Activated T-cell treated with anti-CD3 and anti-CD28 coated beads, Interleukin-2, amount 50 U/mL, for 72 hours (primary cell): ENCODE measurements at places on chromosomes 6 and 20. TPM values are rescaled to one million over a fixed set of nuclear protein-coding genes. Genes with fewer than 3 reads are reported as not detected.

DNA sequence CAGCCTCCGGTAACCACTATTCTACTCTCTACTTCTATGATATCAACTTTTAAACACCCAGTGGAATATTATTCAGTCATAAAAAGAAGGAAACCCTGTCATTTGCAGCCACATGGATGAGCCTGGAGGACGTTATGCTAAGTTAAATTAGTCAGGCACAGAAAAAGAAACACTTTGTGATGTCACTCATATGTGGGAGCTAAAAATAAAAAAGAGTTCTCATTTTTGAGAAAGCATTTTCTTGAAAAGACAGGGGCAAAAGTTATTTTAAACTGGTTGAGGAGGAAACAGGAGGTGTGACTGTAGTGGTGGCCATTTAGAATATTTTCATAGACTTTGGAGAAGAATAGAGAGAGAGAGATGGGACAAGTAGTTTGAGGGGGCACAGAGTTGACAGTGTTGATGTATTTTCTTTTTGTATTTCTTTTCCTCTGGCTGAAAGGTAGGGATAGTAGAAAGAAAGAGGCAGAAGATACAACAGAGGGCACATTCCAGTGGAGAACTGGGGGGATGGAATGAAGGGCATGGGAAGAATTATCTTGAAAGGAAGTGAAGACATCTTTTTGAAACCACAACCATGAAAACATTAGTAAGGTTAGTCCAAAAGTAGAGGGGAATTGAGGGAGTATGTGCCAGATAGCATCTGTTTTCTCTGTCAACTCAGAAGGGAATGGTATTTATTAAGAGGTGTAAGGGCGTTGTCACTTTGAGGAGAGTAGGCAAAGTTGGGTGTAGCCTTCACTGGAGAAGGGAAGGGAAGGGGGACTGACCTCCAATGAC lies 181.3 kb upstream of the GMDS start:
- no peaks in the 10 kb centered on the region for H3K36me3 ChIP-seq
- H3K4me1 ChIP-seq: no peaks in the 10 kb centered on the region
- no peak overlapping the region for H3K4me3 ChIP-seq

DNA sequence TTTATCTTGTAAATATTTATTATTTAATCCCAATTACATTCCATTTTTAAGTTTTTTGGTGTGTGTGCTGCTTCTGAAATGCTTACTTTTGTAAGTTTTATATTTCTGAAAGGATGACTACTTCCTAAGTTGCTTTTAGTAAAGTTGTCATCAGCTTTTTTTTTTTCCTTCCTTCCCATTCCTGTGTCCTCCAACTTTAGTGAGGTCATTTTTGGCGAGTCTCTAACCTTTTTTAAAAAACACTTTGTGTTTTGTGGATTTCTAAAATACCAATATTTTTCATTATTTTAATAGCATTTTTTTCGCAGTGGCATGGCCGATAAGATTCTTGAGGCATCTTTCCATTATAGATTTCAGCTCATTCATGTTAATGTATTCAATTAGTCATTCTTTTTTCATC lies 30.9 kb downstream of the FIG4 start:
- no peaks in the 10 kb centered on the region for H3K4me1 ChIP-seq
- H3K4me3 ChIP-seq: no peak overlapping the region
- H3K36me3 ChIP-seq: peaks cover 4% of the 10 kb centered on the region
- H3K27me3 ChIP-seq: no peaks in the 10 kb centered on the region

- H3K27me3 ChIP-seq: peaks cover 56% of the 10 kb centered on the region
- no peaks in the 10 kb centered on the region for H3K4me1 ChIP-seq
- peak overlapping the region; percentile 63 for H3K4me3 ChIP-seq
- DNase-seq: no peak
- no peak overlapping the region for H3K27ac ChIP-seq
Measured at GRCh38 chr6:19838442-19839236, 1.5 kb downstream of the ID4 start.

DNA sequence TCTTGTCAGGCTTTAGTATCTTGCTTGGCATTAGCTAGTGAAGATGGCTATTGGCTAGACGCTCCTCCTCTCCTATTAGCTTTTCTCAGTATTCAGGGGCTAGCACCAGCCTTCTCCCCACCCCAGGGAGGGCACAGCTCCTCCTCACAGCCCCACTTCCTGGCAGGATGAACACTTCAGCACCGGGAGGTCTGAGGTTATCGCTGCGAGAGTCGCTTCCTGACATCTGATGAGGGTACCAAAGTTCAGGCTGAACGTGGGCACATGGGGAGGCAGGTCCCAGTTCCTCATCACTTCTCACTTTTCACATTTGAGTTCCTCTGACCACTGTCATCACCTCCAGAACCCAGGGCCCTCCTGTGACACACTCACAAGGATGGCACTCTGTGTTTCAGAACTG lies 66.6 kb downstream of the LAMA4 start:
- H3K36me3 ChIP-seq: no peaks in the 10 kb centered on the region
- no peak overlapping the region for H3K27ac ChIP-seq
- no peak for DNase-seq
- peaks cover 45% of the 10 kb centered on the region for H3K27me3 ChIP-seq

GRCh38 chr20:13670160-13670559 lies 31.4 kb upstream of the TASP1 start:
- no peak for DNase-seq
- no peaks in the 10 kb centered on the region for H3K36me3 ChIP-seq
- H3K4me1 ChIP-seq: no peaks in the 10 kb centered on the region
- no peak overlapping the region for H3K4me3 ChIP-seq
- H3K27ac ChIP-seq: no peak overlapping the region

DNA sequence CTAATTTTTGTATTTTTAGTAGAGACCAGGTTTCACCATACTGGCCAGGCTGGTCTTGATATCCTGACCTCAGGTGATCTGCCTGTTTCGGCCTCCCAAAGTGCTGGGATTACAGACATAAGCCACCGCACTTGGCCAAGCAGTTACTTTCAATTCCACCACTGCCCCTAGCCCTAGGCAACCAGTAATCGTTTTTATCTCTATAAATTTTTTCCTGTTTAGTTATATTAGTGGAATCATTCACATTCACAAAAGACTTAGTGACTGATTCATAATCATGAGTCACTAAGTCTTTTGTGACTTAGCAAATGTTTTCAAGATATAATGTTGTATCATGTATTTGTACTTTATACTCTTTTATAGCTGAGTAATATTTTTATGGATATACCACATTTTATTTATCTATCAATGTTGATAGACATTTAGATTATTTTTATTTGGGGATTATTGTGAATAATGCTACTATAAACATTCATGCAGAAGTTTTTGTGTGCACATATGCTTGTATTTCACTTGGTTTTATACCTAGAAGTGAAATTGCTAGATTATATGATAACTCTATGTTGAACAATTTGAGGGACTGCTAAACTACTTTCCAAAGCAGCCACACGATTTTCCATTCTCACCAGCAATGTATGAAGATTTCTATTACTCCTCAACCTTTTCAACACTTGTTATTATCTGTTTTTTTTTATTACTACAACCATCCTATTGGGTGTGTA lies 421.4 kb upstream of the ID4 start:
- H3K27ac ChIP-seq: no peak overlapping the region
- H3K27me3 ChIP-seq: no peaks in the 10 kb centered on the region
- no peaks in the 10 kb centered on the region for H3K4me1 ChIP-seq
- H3K4me3 ChIP-seq: no peak overlapping the region
- no peak for DNase-seq

DNA sequence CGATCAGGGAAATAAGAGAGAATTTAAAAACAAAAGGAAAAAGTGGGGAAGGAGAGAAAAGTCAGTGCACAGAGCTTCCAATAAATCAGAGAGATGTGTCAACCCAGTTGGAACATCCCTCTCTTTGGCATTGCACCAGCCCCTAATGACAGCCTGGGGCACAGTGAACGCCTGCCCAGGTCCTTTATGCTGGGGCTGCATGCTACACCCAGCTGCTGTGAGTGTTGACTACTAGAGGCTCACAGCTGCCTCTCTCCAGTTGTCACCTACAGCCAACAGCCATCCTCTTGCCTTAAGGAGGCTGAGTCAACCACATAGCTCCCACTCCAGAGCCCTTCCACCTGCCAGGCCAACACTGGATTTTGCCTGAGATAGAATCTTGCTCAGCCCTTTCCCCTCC lies 19.0 kb downstream of the OR2H2 start:
- no peaks in the 10 kb centered on the region for H3K4me1 ChIP-seq
- DNase-seq: no peak
- no peak overlapping the region for H3K4me3 ChIP-seq

DNA sequence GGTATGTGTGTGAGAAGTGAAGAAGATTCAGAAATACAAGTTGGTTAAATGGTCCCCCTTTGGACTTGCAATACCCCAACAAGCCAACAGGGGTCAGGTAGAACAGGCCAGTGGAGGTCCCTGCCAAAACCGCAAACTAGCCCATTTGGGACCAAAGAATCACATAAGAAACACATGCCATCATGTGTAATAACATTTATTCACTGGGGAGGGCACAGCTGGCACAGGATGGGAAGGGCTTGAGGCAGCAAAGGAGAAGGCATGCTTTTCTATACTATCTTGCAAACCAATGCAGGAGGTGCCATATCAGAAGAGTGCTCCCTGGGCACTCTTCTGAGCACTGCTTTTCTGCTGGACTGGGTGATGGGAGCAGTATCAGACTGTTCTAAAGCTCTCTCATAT lies 116.1 kb upstream of the TRAF3IP2 start:
- H3K27me3 ChIP-seq: no peaks in the 10 kb centered on the region
- peak; percentile 57 for DNase-seq
- H3K4me3 ChIP-seq: no peak overlapping the region
- peaks cover 12% of the 10 kb centered on the region for H3K36me3 ChIP-seq
- peak overlapping the region; percentile 71 for H3K27ac ChIP-seq

DNA sequence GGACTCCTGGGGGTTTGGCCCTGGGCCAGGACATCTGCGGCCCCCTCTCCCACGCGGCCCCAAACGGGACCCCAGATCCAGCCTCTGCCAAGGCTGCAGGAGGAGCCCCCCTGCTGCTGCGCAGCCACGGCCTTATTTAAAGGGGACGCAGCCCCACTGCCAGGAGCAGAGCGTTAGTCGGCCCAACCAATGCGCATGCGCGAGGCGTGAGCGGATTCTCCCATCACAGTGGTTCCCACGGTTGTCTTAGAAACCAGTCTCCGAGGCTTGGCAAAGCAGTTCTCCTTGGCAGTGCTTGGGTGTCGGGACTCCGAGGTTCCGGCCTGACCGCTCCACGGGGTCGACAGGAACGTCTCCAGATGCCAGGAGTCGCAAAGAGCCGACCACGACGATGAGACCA lies 288.3 kb upstream of the ZNF337 start:
- H3K4me1 ChIP-seq: peaks cover 31% of the 10 kb centered on the region
- H3K36me3 ChIP-seq: peaks cover 1% of the 10 kb centered on the region
- peaks cover 29% of the 10 kb centered on the region for H3K27me3 ChIP-seq
- peak; percentile 55 for DNase-seq
- peak overlapping the region; percentile 23 for H3K4me3 ChIP-seq

DNA sequence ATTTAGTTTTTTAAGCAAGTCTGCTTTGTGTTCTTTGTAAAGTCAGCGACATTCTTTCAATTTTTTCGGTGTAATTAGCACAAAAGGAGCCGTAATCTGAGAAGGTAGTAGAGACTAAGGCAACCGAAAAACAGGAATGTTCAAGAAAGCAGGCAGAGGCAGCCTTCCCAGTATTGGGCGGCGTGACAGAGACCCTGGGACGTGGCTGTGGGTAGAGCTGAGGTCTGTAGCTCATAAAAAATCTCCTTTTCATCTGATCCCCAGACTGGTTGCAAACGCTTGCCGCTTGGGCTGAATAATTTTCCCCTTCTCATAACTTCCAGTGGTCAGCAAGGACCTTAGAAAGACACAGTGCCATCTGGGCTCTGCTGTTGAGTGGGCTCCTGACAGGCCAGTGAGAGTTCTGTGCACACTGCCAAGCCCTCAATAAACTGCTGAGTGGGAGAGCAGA lies 30.8 kb downstream of the GNAS start:
- no peak for DNase-seq
- no peaks in the 10 kb centered on the region for H3K27me3 ChIP-seq
- H3K4me1 ChIP-seq: peaks cover 12% of the 10 kb centered on the region

DNA sequence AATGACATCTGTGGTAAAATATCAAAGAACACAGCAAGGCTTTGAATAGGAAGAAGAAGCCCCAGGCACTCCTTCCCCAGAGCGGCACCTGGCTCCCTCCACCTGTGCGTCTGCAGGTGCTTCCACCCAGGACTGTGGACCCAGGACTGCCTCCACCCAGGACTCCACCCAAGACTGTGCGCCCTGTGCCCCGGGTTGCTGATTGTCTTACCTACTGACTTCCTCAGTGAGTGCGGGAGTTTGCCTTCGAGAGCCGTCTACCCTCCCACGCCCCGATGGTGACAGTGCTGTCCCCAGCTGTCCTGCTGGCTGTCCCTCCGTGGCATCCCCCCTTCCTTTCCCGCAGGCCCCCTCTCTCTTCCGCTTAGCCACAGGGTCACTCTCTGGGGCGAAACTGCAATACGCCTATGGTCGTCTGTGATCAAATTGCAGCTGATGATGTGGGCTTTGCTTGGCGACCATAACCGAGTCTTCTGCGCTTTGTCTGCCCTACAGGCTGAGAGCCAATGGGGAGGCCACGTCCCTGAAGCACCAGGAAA lies 52.1 kb downstream of the IRF4 start:
- H3K27me3 ChIP-seq: peaks cover 7% of the 10 kb centered on the region
- no peak for DNase-seq
- peaks cover 49% of the 10 kb centered on the region for H3K4me1 ChIP-seq
- no peak overlapping the region for H3K27ac ChIP-seq

DNA sequence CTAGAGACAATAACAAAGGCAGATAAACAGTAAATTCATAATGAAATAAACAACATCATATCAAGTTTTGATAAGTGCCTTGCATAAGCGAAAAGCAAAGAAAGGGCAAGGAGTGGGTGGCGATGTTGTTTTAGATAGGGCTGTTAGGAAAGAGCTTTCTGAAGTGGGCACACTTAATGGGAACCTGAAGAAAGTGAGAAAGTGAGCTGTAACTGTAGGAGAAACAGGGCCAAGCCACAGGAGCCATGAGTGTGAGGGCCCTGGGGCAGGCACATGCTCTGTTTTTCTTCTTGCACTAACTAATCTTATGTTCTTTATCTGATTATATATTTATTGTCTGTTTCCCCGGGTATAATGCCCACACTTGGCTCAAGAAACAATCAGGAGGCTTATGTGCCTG lies 193.4 kb upstream of the SUPT3H start:
- H3K36me3 ChIP-seq: peaks cover under 1% of the 10 kb centered on the region
- peaks cover 29% of the 10 kb centered on the region for H3K4me1 ChIP-seq

The BMP7 gene
- 0.39 TPM for total RNA-seq

The NKX2-2 gene
- total RNA-seq: not detected

The HAO1 gene
- total RNA-seq: not detected

The PRDM13 gene
- not detected for total RNA-seq

The DEFB123 gene
- total RNA-seq: not detected

The RHAG gene
- not detected for total RNA-seq

The PLA2G7 gene
- not detected for total RNA-seq

The C6orf58 gene
- not detected for total RNA-seq

The HSPA1L gene
- 3.1 TPM for total RNA-seq

The UBR2 gene
- total RNA-seq: 33.9 TPM

The LGSN gene
- 0.32 TPM for total RNA-seq

The PRICKLE4 gene
- total RNA-seq: not detected
